Panc1 (cell line): ENCODE measurements at places on chromosomes 16 and 17.

DNA sequence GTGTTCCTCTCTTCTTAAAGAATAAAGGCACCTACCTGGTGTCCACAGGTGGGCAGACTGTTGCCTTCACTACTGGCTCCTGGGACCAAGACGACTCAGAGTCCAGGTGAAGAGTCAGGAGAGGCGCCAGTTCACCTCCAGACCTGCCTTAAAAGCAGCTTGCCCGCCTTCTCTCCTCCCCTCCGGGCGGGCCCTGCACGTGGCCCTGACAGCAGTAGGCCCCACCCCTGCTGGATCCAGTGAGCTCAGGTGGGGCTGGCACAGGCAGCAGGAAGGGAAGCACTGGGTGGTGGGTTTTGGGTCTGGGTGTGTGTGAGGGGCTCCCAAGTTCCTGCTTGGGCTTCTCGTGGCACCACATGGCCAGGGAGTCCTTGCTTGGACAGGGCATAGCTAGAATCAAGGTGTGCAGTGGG, at the start of gene TNS4:
Gene TNS4 (minus strand): TSS at position 125 of the 413 bp plus-strand sequence. CDS start 5,198 bp downstream, outside the sequence.
- peaks cover 10% of the 10 kb centered on the region for H3K4me1 ChIP-seq
- H3K27me3 ChIP-seq = no peaks in the 10 kb centered on the region
- H3K27ac ChIP-seq = no peak within 1 kb of the TSS
- no peaks in the 10 kb centered on the region; the same call in 1 of the 2 replicates for H3K36me3 ChIP-seq
- no peak for DNase-seq

- peaks cover 2% of the 10 kb centered on the region; the same call in 1 of the 2 replicates for H3K27me3 ChIP-seq
- no peaks in the 10 kb centered on the region for H3K4me1 ChIP-seq
- no peaks in the 10 kb centered on the region for H3K36me3 ChIP-seq
- no peak for DNase-seq
- no peak overlapping the region for H3K4me3 ChIP-seq
- H3K27ac ChIP-seq = no peak overlapping the region
Observed at GRCh38 chr16:26816266-26816665, 250.5 kb upstream of the C16orf82 start.

DNA sequence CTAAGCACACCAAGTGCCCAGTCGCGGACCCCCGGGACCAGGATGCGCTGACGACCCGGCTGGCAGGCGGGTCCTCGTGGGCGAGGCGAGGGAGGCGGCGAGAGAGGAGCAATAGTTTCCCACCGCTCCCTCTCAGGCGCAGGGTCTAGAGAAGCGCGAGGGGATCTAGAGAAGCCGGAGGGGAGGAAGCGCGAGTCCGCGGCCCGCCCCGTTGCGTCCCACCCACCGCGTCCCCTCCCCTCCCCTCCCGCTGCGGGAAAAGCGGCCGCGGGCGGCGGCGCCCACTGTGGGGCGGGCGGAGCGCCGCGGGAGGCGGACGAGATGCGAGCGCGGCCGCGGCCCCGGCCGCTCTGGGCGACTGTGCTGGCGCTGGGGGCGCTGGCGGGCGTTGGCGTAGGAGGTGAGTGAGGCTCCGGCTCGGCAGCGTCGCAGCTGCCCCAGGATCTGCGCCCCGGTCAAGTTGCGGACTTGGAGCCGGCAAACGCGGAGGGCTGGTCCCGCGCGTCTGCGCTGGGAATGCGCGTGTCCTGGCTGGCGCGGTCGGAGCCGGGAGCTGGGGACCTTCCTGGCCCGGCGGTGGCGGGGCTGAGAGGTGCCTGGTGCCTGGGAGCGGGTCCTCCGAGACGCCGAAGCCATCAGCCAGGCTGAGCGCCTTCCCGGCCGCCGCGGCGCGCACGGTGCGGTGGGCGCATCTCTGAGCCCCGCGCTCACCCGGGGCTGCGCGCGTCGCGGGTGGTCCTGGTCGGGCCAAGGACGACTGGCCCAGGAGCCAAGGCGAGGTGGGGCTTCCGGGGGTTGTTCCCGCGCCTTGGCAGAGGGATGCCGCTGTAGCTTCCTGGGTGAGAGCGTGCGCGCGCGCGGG, at the start of gene ITGB3:
Gene ITGB3 (plus strand): TSS at position 287 of the 862 bp plus-strand sequence. CDS start 35 bp downstream, at position 322.
- no peak for DNase-seq
- H3K27ac ChIP-seq = peak within 1 kb of the TSS; percentile 78
- no peaks in the 10 kb centered on the region for H3K27me3 ChIP-seq
- H3K4me3 ChIP-seq = peak within 1 kb of the TSS; percentile 64

DNA sequence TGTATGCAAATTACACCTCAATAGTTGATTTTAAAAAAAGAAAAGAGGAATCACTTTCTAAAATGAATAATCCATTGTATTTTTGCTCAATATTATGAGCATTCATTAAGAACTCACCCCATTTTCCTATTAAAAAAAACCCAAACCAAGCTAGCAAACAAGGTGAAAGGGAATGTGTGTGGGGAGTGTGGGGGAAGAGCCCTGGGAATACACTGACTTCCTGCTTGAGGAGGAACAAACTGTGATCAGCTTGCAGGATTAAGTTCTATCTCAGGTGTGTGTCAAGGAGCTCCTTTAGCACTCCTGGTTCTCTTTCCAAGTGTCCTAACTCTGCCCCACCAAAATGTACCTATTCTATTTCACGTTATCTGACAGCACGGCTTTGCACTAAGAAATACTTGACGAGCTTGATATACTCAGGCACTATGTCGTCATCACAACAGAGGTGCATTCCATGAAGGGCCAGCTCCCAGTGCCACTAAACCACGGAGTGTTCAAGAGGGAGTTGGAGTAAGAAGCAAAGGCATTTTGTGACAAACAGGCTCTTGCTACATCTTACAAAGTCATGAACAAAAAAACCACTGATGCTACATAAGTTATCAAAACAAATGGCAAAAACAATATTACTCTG, 73.2 kb downstream of the MYH10 start:
- H3K4me1 ChIP-seq = no peaks in the 10 kb centered on the region; the same call in 1 of the 2 replicates
- H3K27me3 ChIP-seq = no peaks in the 10 kb centered on the region
- DNase-seq = no peak
- H3K36me3 ChIP-seq = no peaks in the 10 kb centered on the region
- no peak overlapping the region for H3K27ac ChIP-seq
